Esophagus squamous epithelium (tissue), 5 donors: ENCODE measurements at places on chromosomes 12 and 14.

DNA sequence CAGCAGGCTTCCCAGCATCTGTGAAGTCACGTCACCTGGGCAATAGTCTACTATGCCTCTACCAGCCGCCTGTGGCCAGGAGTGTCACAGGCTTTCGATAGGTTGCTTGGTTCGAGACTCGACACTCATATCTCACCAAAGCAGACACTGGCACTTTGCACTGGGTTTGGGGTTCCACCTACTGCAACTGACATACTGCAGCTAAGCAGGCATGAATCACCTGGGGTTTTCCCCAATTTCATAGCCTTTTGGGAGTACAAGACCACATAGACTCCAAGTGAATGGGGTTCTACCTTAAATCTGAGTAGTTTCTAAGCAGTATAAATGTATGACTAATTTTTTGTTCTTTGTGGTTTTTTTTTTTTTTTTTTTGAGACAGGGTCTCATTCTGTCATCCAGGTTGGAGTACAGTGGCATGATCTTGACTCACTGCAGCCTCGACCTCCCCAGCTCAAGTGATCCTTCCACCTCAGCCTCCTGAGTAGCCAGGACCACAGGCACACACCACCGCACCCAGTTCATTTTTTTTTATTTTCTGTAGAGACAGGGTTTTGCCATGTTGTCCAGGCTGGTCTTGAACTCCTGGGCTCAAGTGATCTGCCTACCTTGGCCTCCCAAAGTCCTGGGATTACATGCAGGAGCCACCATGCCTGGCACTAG lies 32.1 kb downstream of the DMAC2L start:
- no peaks in the 10 kb centered on the region for H3K27me3 ChIP-seq
- H3K27ac ChIP-seq: peak overlapping the region; percentile 6
- no peak overlapping the region for H3K4me3 ChIP-seq
- peaks cover 65% of the 10 kb centered on the region for H3K4me1 ChIP-seq
- DNase-seq: no peak
- no peaks in the 10 kb centered on the region for H3K36me3 ChIP-seq

DNA sequence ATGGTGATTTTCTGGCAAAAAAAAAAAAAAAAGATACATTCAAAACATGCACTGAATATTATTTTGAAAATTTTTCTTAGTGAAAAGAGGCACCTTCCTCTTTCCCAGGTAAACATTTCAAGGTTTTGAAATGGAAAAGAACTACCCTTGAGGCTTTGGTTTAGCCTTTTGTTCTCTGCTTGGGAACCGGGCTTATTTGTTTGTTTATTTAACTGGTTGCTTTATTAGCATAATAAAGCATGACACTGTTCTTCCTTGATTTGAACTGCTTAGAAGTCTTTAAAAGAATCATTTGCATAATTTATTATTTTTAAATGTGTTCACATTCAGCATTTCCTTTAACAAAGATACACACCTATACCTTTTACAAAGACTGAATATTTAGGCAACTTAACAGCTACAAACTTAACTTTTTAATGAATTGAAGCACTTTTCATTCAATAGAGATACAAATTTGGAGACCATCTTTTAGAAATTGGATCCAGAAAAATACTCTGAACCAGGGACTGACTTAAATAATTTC lies 174.5 kb downstream of the FBXL14 start:
- H3K36me3 ChIP-seq: no peaks in the 10 kb centered on the region
- DNase-seq: no peak
- no peaks in the 10 kb centered on the region for H3K27me3 ChIP-seq
- no peaks in the 10 kb centered on the region for H3K4me1 ChIP-seq

DNA sequence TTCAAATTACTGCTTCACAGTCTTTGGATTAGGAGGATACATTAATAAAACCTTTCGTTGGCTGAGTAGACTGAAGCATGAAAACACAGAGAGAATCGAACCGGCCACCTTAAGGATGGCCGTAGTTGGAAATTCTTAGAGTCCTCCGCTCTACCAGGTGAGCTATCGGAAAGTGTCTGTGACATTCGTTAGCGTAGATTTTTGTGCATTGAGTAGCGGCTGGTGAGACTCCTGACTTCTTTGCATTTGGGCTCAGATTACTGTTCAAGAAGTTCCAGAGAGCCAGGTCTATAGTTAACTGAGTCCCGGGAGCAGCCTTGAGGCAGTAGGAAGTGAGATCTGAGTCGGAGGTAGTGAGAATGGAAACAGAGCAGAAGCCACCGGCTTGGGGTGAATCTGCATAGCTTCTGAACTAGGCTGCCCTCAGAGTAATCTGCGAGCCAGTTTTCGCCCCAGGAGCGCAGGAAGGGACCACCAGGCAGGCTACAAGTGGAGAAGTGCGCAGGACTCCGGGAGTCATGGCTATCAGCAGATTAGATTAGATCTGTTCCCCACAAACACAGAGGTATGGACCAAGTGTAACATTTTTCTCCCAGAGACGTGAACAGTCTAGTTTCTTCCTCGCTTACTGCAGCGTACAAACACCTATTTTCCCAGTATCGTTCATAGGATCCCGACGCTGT lies 11.0 kb downstream of the OR6S1 start:
- no peak overlapping the region for H3K27ac ChIP-seq
- peaks cover 59% of the 10 kb centered on the region for H3K4me1 ChIP-seq
- H3K27me3 ChIP-seq: no peaks in the 10 kb centered on the region
- no peaks in the 10 kb centered on the region for H3K36me3 ChIP-seq
- H3K4me3 ChIP-seq: peak overlapping the region; percentile 26

- no peak overlapping the region for H3K27ac ChIP-seq
- no peaks in the 10 kb centered on the region for H3K36me3 ChIP-seq
- H3K4me1 ChIP-seq: peaks cover 6% of the 10 kb centered on the region
- DNase-seq: no peak
- H3K27me3 ChIP-seq: no peaks in the 10 kb centered on the region
Observed at GRCh38 chr12:126932156-126932555, 1334.8 kb upstream of the TMEM132C start.

GRCh38 chr12:52992699-52993557 lies 13.3 kb upstream of the EIF4B start:
- no peak overlapping the region for H3K4me3 ChIP-seq
- peak overlapping the region; percentile 47 for H3K27ac ChIP-seq
- peaks cover 4% of the 10 kb centered on the region for H3K4me1 ChIP-seq
- no peaks in the 10 kb centered on the region for H3K36me3 ChIP-seq
- H3K27me3 ChIP-seq: no peaks in the 10 kb centered on the region

DNA sequence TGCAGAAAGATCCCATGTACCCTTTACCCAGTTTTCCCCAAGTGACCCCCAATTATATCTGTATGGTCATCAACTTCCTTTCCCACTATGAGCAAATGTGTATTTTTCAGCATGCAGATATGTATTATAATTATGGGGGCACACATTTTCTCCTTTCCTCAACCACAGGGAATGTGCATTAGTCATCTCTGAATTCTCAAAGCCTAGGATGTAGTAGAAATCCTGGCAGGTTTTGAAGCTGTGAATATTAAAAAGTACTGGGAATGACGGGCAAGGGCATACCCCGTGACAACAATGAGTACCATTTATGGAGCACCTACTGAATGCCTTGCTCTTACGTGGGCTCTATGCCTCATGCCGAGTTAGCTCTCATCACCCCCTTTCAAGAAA lies 71.5 kb downstream of the VWF start:
- H3K27ac ChIP-seq: no peak overlapping the region
- no peak for DNase-seq
- no peaks in the 10 kb centered on the region for H3K36me3 ChIP-seq
- no peaks in the 10 kb centered on the region for H3K27me3 ChIP-seq
